ENCODE measurements at places on chromosomes 6 and 20. TPM values are rescaled to one million over a fixed set of nuclear protein-coding genes. Genes with fewer than 3 reads are reported as not detected.

- no peaks in the 10 kb centered on the region for H3K36me3 ChIP-seq
- no peak overlapping the region for H3K4me3 ChIP-seq
- no peak for DNase-seq
- H3K27me3 ChIP-seq: no peaks in the 10 kb centered on the region
- peaks cover 12% of the 10 kb centered on the region for H3K4me1 ChIP-seq
- H3K27ac ChIP-seq: no peak overlapping the region
Observed at GRCh38 chr6:142816031-142816430, 128.9 kb downstream of the HIVEP2 start.

PPP1R11 gene
- 28.4 TPM for total RNA-seq

DNA sequence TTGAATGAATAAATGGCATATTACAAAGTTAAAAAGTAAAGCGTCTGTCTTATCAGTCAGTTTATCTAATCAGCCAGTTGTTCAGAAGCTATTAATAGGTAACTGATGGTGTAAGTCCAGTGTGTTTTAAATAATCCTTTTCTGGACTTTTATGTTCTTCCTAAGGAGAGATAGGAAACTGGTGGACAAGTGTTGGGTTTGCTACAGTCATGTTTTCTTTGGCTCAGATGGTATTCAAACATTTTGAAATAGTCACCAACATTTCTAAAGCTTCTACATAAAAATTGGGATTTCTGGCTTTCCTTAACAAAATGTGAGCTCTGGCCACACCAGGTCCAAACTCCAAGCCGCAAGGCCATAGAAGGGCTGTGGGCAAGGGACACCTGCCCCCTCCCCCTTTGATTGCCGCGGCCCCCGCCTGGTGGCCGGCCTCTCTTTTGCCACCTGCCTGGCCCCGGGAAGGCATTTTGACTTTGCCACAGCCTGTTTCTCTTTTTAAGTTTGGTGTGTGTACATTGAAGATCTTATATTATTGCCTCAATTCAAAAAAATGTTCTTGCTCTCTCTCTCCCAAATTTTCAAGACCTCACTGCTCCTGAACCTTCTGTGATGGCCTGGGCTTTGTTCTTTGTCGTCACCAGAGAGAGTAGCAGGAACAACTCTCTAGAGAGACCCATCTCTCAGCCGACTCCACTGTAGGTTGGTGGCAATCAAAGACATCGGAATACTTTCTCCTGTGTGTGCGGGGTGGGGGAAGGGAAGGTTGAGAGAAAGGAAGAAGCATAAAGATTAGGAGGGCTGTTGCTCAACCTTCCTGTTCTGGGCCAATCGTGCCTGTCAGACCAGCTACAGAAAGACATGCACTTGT lies 84.0 kb upstream of the ZNF217 start:
- H3K4me1 ChIP-seq: peaks cover 30% of the 10 kb centered on the region
- no peak overlapping the region for H3K4me3 ChIP-seq
- H3K27me3 ChIP-seq: no peaks in the 10 kb centered on the region
- DNase-seq: peak; percentile 39

DUSP15 gene
- 0.45 TPM for total RNA-seq

NHLRC1 gene
- not detected for total RNA-seq

- no peaks in the 10 kb centered on the region for H3K36me3 ChIP-seq
- H3K4me1 ChIP-seq: no peaks in the 10 kb centered on the region
- H3K4me3 ChIP-seq: no peak overlapping the region
- peak; percentile 29 for DNase-seq
Observed at GRCh38 chr6:121711472-121711871, 276.0 kb downstream of the GJA1 start.

DNA sequence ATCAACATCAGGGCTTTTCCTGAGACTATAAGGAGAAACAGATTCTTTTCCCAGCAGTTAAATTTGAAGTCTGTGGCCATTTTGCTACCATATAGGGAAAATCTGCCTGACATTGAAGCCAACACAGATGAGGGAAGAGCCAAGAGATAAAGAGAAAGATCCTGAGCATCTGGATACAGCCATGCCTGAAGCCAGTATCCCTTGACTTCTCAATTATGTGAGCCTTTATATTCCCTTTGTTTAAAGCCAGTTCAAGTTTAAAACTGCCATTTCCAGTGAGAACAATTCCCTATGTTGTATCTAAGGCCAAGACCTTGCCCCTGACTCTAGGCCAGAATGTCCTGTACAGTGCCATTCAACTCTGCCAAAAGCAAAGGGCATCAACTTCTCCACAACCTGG lies 3.8 kb upstream of the NRSN2 start:
- H3K36me3 ChIP-seq: no peaks in the 10 kb centered on the region
- H3K4me1 ChIP-seq: peaks cover 5% of the 10 kb centered on the region
- no peak overlapping the region for H3K27ac ChIP-seq
- no peak overlapping the region for H3K4me3 ChIP-seq

DNA sequence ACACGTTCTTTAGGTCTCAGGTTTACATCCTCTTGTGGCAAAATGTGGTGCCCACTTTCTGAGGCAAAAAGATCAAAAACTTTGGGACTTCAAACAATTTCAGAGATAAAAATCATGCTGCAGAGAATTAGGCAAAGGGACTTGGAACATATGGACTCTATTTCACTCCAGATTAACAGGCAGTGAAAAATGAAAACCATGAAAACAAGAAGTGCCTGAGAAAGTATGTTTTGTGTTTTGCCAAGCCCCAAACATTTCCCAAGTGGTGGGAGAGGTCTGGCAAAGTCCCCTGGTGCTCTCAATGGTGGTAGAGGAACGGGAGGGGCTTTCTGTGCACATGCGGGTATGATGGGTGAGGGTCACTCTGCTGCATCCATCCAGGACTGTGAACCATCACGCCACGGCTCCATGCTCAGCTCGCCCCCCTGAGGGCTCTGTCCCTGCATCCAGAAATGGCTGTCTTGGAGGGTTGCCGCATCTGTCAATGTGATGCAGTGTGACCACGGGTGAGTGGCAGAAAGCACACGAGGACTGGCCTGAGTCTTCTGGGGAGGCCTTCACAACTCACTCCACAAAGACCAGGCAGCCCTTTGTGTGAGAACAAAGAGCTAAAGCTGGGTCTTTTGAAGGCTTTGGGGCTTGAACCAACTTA lies 43.2 kb upstream of the TBC1D7 start:
- peaks cover 40% of the 10 kb centered on the region for H3K4me1 ChIP-seq
- H3K27ac ChIP-seq: no peak overlapping the region
- no peaks in the 10 kb centered on the region for H3K27me3 ChIP-seq
- H3K36me3 ChIP-seq: no peaks in the 10 kb centered on the region
- H3K4me3 ChIP-seq: no peak overlapping the region

LY6G6F gene
- not detected for total RNA-seq

OPRM1 gene
- total RNA-seq: not detected

CST2 gene
- total RNA-seq: not detected

- no peak overlapping the region for H3K27ac ChIP-seq
- H3K4me1 ChIP-seq: no peaks in the 10 kb centered on the region
- no peak for DNase-seq
- H3K27me3 ChIP-seq: no peaks in the 10 kb centered on the region
- H3K36me3 ChIP-seq: no peaks in the 10 kb centered on the region
Observed at GRCh38 chr6:18585032-18585573, 198.0 kb downstream of the RNF144B start.

ARMH2 gene
- not detected for total RNA-seq

GRCh38 chr20:13458860-13459451 lies 179.8 kb downstream of the TASP1 start:
- DNase-seq: peak; percentile 58
- H3K36me3 ChIP-seq: no peaks in the 10 kb centered on the region
- no peaks in the 10 kb centered on the region for H3K4me1 ChIP-seq
- no peak overlapping the region for H3K27ac ChIP-seq
- no peak overlapping the region for H3K4me3 ChIP-seq
- H3K27me3 ChIP-seq: no peaks in the 10 kb centered on the region

DNA sequence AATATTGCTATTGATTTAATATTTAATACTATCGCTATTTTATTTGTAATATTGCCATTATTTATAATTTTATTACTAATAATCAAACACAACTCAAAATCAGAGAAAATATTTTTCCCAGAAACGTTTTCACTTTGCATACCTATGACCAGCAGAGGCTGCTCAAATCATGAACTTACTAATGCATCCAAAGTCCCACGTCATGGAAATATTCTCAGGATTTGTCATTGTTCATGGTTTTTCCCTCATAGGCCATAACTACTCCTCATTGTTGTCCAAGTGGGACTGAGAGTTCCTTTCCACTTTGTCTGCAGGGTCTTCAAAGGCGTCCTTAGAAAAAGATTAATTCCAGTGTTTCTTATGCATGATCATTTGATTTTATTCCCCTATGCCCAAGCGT lies 344.8 kb downstream of the THBS2 start:
- no peak overlapping the region for H3K27ac ChIP-seq
- no peak overlapping the region for H3K4me3 ChIP-seq
- H3K4me1 ChIP-seq: no peaks in the 10 kb centered on the region
- no peaks in the 10 kb centered on the region for H3K36me3 ChIP-seq

GRCh38 chr20:33282991-33283555 lies at the start of gene BPIFB1:
TSS of gene BPIFB1 (plus strand) at chr20:33283214. CDS start at chr20:33286074, 2,860 bp downstream.
- H3K27ac ChIP-seq: no peak within 1 kb of the TSS
- H3K4me3 ChIP-seq: no peak within 1 kb of the TSS
- H3K4me1 ChIP-seq: peaks cover 5% of the 10 kb centered on the region
- no peaks in the 10 kb centered on the region for H3K36me3 ChIP-seq
- DNase-seq: no peak

GRCh38 chr6:4936681-4937041 lies 67.2 kb downstream of the RPP40 start:
- no peak overlapping the region for H3K4me3 ChIP-seq
- H3K27me3 ChIP-seq: no peaks in the 10 kb centered on the region
- DNase-seq: peak; percentile 49

DNA sequence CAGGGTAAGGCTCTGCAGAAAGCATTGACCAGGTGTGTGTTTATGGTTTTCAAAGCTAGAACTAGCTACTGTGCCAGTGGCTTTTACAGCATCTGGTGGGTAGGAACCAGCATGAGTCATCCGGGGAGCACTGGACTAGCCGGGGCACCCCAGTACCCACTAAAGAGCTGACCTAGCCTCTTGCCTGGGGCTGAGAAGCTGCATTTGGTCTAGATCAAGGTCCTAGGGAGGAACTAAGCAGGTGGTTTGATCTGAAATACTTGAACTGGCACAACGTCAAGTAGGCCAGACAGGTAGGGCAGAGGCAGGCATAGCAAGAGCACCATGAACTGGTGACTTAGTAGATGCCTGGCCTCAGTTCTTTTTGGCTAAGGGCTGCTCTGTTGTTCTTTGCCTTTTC lies 109.8 kb upstream of the PTPRK start:
- H3K4me3 ChIP-seq: no peak overlapping the region
- no peak for DNase-seq
- no peaks in the 10 kb centered on the region for H3K4me1 ChIP-seq
- H3K27ac ChIP-seq: no peak overlapping the region

- H3K4me3 ChIP-seq: no peak overlapping the region
- H3K4me1 ChIP-seq: peaks cover 9% of the 10 kb centered on the region
- H3K27me3 ChIP-seq: no peaks in the 10 kb centered on the region
Observed at GRCh38 chr6:129863664-129864063, 2.5 kb upstream of the TMEM244 start.

ANKRD6 gene
- 36.3 TPM for total RNA-seq

DNA sequence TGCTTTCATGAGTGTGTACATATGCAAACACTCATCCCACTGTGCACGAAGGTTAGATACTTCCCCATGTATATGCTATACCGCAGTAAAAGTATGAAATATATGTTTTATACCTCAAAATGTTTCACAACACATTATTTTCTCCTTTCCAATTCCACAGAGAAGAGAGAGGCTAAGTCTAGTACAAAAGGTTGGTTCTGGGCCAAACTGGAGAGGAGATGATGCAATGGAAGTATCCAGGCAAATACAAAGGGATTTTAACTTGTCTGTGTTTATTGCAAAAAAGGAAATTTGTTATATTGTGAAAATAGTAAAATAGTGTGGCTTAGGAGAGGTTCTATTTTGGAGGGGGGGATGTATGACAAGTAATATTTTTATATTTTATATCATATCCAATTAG lies 112.6 kb downstream of the PLCB1 start:
- no peaks in the 10 kb centered on the region for H3K36me3 ChIP-seq
- H3K4me1 ChIP-seq: no peaks in the 10 kb centered on the region
- H3K27ac ChIP-seq: no peak overlapping the region
- no peak overlapping the region for H3K4me3 ChIP-seq
- H3K27me3 ChIP-seq: no peaks in the 10 kb centered on the region
- DNase-seq: no peak

PRPH2 gene
- 0.06 TPM for total RNA-seq

GRCh38 chr20:38558596-38559360 lies 22.2 kb upstream of the ADIG start:
- no peaks in the 10 kb centered on the region for H3K27me3 ChIP-seq
- no peak overlapping the region for H3K27ac ChIP-seq
- no peak for DNase-seq
- peaks cover 20% of the 10 kb centered on the region for H3K36me3 ChIP-seq

GRCh38 chr20:23049201-23050075 lies at the start of gene THBD:
TSS of gene THBD (minus strand) at chr20:23049672. CDS start at chr20:23049504, 168 bp downstream.
- DNase-seq: peak; percentile 64
- no peak within 1 kb of the TSS for H3K27ac ChIP-seq
- H3K36me3 ChIP-seq: no peaks in the 10 kb centered on the region

- H3K27ac ChIP-seq: no peak overlapping the region
- H3K36me3 ChIP-seq: no peaks in the 10 kb centered on the region
Observed at GRCh38 chr6:140276133-140276532, 901.7 kb upstream of the CITED2 start.

SEL1L2 gene
- 2.5 TPM for total RNA-seq

DNA sequence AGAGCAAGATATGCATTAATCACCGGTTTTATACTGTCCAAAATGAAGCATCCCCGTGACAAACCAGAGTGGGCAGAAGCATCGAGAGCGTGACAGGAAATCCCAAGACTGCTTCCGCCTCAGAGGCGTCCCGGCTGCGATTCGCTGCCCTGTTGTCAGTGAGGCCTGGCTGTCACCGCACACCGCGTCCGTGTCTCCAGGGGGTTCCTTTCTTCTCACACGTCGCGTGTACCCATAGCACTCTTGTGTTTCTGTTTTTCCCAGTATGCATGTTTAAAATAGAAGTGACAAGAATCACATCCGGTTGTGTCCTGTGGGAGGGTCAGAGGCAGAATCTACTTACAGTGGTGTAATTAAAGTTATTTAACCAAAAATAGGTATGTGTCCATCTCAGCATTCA lies 8.3 kb upstream of the ADRM1 start:
- DNase-seq: no peak
- H3K27ac ChIP-seq: no peak overlapping the region

DNA sequence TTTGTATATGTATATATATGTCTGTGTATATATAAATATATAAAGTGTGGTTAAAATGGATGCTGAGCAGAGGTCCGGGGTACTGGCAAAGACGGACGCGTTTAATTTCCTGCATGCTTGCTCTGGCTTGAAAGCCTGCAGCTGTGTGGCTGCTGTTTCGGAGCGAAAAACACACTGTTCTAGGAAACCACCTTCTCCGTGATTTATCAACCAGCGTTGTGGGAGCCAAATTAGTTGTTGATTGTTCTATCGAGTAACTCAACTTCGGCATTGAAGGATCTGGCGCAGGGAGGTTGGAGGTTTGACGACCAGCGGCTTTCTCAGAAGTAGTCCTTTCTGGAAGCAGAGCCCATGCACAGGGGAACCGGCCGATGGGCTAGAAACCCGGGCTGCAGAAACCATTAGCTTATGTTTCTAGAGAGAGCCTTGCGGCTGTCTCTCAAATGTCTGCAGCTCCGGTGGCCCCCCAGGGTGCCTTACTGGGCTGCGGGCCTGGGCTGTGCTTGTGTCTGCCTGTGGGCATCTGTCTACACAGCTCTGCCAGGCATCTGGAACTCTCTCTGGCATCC lies 81.8 kb downstream of the EDN3 start:
- no peak overlapping the region for H3K4me3 ChIP-seq
- no peak for DNase-seq
